ENCODE measurements at places on chromosomes 12 and 14.

DNA sequence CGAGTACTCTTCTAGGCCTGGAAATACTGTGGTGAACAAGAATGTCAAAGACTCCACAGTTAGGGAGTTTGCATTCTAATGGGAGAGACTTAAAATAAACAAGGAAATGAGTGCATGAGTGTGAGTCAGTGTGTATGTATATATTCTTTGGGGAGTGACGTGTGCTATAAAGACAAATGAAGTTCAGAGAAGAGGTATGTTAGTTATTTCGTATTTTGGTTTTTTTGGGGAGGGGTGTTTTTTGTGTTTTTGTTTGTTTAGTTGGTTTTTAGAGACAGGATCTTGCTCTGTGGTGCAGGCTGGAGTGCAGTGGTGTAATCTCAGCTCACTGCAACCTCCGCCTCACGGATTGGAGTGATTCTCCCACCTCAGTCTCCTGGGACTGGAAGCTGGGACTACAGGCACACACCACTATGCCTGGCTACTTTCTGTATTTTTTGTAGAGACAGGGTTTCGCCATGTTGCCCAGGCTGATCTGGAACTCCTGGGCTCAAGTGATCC lies 74.3 kb downstream of the SRGAP1 start:
- no peak for DNase-seq

GRCh38 chr12:132289356-132290202 lies 39.8 kb downstream of the GALNT9 start:
- DNase-seq, result no peak

GRCh38 chr14:69153873-69154270 lies 953 bp upstream of the DCAF5 start:
- no peak for DNase-seq

DNA sequence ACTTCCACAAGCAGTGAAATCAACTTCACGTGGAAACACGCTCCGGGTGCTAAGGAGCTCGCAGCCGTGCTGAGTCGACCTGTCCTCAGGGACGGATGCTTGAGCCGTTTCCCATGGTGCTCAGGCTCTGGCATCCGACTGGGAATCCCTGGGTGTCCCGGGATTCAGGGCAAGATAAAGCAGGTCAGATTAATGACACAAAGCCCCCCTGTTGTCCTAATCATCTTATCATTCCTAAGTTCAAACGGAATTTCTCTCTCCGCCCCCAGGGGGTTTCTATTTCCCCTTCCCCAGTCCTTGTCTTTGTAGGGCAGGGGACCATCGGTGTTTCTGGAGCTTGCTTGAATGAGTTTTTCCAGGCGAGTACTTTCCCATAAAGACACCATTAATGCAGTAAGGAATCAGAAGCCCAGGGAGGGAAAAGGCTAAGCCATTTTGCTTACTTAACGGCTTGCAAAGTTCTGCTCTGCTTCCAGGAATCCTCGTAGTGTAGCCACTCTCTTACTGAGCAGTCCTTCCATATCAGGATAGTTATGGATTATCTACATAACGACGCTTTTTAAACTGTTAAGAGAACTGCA lies 116.5 kb downstream of the TMEM132C start:
- no peak for DNase-seq

GRCh38 chr12:126617312-126617711 lies 1552.1 kb downstream of the AACS start:
- DNase-seq, result no peak
